Thyroid gland (tissue), 4 donors: ENCODE measurements at places on chromosomes 3 and 15.
A peak's percentile ranks its signal among the peaks of the same experiment; 100 is the strongest.

DNA sequence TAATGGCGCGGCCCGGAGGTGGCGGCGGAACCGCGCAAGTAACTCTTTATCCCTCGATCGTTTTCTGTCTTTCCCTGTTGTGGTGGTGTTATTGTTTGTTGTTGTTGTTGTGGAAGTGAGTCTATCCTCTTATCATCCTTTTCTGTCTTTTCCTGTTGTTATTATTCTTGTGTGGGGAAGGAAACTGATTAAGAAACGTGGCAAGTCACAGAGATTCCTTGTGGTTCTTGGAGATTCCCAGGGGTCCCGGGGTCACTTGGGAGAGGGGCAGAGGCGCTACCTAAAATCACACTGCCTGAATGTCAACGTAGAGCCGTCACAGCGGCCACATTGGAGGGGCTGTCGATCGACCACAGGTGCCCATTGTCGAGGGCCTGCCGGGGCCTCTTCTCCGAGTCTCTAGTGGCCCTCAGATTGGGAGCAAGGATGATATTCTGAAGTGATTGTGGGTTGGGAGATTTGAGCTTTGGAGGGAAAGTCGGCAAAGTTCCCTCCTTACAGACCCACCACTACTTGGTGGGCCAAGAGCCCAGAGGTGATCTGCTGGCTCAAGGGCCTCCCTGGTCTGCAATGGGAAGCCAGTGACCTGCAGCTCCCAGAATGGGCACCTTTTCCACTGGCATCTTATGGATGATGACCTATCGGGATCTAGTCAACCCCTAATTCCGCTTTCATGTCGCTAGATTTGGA lies 790 bp downstream of the PARP14 start:
- no peaks in the 10 kb centered on the region for H3K27me3 ChIP-seq
- H3K4me3 ChIP-seq: peak overlapping the region; percentile 17
- peak overlapping the region; percentile 98 for H3K27ac ChIP-seq
- H3K36me3 ChIP-seq: peaks cover 5% of the 10 kb centered on the region
- H3K4me1 ChIP-seq: peaks cover 31% of the 10 kb centered on the region

DNA sequence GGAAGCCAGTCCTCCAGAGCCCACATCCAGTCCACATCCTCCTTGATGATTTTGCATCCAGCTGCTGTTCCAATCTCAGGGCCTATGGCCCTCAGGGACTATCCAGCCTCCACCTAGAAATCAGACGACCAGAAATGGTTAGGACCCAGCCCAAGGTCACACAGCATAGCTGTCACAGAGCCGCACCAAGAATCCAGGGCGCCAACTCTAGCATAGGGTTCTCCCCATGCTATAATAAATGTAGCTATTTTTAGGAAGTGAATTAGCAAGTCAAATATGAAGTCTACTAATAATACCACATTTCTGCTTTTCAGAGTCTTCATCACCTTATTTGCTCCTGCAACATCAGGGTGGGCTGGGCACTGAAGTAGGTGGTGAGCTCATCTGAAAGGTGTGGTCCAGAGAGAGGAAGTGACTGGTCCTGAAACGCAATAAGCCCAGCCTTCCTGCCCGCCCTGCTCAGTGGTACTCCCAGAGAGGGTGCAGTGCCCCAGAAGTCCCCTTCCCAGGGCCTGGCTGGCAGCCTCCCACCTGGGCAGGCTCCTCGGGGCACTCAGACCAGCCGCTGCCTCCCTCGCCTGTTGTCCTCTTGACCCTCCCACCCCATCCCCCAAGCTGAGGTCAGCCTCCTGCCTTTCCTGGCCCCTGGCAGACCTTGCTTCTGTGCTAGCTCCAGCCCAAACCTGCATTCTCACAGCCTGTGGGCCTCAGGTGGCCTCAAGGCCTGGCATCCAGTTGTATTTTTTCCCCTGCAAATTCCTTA lies 17.6 kb upstream of the CYP11A1 start:
- DNase-seq: no peak
- no peaks in the 10 kb centered on the region for H3K27me3 ChIP-seq
- no peak overlapping the region for H3K27ac ChIP-seq
- no peak overlapping the region for H3K4me3 ChIP-seq
- H3K4me1 ChIP-seq: peaks cover 3% of the 10 kb centered on the region

DNA sequence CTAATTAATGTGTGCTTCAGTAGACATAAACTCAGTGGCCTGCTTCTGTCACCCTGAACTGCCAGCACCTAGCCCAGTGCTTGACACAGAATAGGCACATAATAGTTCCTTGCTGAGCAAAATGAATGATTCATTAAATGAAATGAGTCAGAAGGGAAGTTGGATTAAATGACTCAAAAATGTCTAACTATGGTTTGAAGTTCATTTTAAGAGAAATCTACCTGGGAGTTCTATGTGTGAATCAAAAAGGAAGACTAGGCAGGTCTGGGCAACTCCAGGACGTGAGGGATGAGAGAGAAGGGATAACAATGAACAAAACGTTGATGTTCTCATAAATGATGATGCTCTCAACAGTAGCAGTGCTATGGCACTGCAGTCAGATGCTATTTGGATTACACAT lies 175.0 kb downstream of the CFAP20DC start:
- no peaks in the 10 kb centered on the region for H3K36me3 ChIP-seq
- no peak overlapping the region for H3K4me3 ChIP-seq
- no peaks in the 10 kb centered on the region for H3K4me1 ChIP-seq
- H3K27me3 ChIP-seq: no peaks in the 10 kb centered on the region

- no peak for DNase-seq
- no peaks in the 10 kb centered on the region for H3K4me1 ChIP-seq
- no peak overlapping the region for H3K4me3 ChIP-seq
- no peak overlapping the region for H3K27ac ChIP-seq
These were observed 318.7 kb upstream of the LMCD1 start for GRCh38 chr3:8182904-8183303.

- H3K27ac ChIP-seq: no peak overlapping the region
- H3K4me3 ChIP-seq: no peak overlapping the region
- no peaks in the 10 kb centered on the region for H3K4me1 ChIP-seq
- no peak for DNase-seq
- H3K36me3 ChIP-seq: no peaks in the 10 kb centered on the region
These were observed 167.6 kb downstream of the PLCL2 start for GRCh38 chr3:17052363-17052762.

DNA sequence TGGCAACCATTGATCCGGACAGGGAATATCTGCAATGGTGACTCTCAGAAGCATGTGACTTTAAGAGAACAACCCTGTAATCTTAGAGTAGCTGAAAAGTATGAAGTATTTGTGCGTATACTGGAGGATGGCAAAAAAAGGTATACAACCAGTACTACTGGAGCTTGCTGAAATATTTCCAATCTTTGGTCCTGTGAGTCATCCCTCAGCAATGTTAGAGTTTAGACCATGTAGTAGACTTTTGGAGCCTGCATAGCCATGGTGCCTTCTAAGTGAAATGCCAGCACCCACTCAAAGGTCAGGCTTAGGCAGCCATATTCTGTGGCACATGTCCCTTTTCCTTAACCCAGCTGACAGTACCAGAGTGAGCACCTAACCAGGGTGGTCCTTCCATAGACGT lies 429.4 kb downstream of the NTRK3 start:
- no peak overlapping the region for H3K4me3 ChIP-seq
- H3K27me3 ChIP-seq: no peaks in the 10 kb centered on the region
- H3K4me1 ChIP-seq: no peaks in the 10 kb centered on the region
- no peak for DNase-seq
- H3K36me3 ChIP-seq: no peaks in the 10 kb centered on the region

- no peaks in the 10 kb centered on the region for H3K36me3 ChIP-seq
- no peaks in the 10 kb centered on the region for H3K4me1 ChIP-seq
- no peak overlapping the region for H3K4me3 ChIP-seq
These were observed 20.7 kb upstream of the PPP2R3A start for GRCh38 chr3:135944831-135945230.
